Right cardiac atrium (tissue), 5 donors: ENCODE measurements at places on chromosomes 5 and 9. TPM values are rescaled to one million over a fixed set of nuclear protein-coding genes. Genes with fewer than 3 reads are reported as not detected.

- no peak for DNase-seq
Observed at GRCh38 chr9:23542438-23542837, 283.6 kb downstream of the ELAVL2 start.

TAF1L gene
- total RNA-seq, result not detected

- DNase-seq, result no peak
Observed at GRCh38 chr5:71471193-71471592, 15.7 kb downstream of the BDP1 start.

SLC46A2 gene
- not detected for total RNA-seq

IL4 gene
- total RNA-seq, result not detected

FOXD4L5 gene
- total RNA-seq, result 0.11 TPM

GRCh38 chr5:50575740-50576139, 90.7 kb upstream of the PARP8 start:
- DNase-seq, result no peak

DNA sequence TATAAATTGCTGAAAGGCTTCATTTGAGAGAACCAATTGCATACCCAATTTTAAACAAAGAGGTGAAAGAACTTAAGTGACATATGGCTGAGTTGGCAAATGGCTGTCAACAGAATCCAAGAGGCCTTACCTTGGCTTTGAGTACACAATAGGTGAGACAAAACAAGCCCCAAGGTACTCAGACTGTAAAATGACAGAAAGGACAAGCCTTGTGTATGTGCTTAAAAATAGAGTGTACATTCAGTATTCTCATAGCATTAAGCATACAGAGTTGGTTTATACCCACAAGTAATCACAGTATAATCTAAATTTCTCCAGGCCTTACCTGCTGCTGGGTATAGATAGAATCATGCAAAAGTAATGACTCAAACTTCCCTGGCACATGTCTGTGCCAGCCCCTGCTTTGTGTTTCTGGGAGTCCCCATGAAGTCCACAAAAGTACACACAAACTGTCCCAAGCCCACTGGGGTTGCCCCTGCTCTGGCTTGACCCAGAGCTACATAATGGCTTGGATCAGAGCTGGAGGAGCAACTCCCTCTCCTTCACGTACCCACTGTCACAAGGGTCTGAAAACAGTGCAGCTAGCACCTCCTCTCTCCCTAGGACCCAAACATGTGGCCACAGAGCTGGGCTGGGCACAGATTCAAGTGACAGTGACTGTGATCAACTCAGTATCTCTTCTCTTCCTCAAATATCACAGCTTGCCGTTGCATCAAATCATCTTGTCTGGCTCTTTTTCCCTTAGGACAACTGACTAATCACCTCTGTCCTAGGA, 250.8 kb downstream of the ENC1 start:
- DNase-seq, result no peak
